Amniotic stem cell (primary cell): ENCODE measurements at places on chromosomes 4 and X.
A peak's percentile ranks its signal among the peaks of the same experiment; 100 is the strongest.

DNA sequence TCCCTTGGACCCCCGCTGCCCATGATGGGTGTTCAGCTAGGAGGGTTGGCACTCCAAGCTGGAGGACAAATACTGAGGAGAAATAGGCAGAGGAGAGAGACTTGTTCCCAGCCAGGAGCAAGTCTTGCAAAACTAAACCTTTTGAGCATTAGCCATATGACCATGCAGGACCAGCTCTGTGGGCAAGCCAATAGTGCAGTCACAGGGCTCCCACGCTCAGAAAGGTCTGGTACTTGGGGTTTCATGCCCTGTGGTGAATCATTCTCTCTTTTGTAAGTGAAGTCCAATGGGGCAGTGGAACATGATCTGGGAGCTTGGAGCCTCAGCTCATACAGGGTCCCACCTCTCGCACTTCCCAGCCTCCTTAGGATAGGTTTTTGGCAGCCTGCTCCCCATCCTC, 300.9 kb downstream of the BCOR start:
- no peak for DNase-seq

DNA sequence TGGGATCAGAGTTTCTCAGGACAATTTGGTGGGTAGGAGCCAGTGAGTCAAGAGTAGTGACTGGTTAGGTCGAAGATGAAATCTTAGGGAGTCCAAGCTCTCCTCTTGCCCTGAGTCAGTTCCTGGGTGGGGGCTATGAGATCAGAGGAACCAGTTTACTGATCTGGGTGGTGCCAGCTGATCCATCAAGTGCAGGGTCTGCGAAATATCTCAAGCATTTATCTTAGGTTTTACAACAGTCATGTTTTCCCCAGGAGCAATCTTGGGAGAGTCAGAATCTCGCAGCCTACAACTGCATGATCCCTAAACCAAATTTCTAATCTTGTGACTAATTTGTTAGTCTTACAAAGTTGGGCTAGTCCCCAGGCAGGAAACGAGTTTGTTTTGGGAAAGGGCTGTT, 1833.2 kb upstream of the PCDH7 start:
- DNase-seq: peak; percentile 3

DNA sequence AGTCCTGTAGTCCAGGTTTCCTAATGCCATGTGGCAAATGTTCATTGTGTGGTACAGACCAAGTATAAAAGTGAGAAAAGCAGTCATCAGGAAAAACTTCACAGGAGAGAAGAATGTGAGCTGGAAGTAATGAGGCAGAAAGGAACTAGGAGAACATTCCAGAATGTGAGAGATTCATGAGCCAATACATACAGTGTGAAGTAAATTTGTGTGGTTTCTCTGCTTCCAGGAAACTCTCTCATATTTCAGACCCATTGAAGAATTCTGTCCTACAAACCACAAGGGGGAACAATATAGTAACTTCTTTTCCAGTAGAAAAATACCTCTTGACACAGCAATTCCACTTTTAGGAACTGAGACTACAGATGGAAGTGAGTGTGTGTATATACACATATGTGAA, 136.5 kb downstream of the RNF150 start:
- DNase-seq: no peak

GRCh38 chr4:92064574-92064973, 239.2 kb upstream of the GRID2 start:
- DNase-seq: no peak

GRCh38 chr4:7323872-7324650, 110.7 kb downstream of the PSAPL1 start:
- no peak for DNase-seq

- DNase-seq: no peak
These were observed 36.9 kb downstream of the ANKRD17 start for GRCh38 chr4:73221734-73222133.

- no peak for DNase-seq
These were observed 44.9 kb downstream of the JADE1 start for GRCh38 chr4:128854433-128854832.

- DNase-seq: no peak
These were observed 6.0 kb downstream of the SAT1 start for GRCh38 chrX:23788946-23789345.
